ENCODE measurements at places on chromosomes 2 and 18.

- peak; percentile 69 for DNase-seq
These were observed 214.4 kb downstream of the FHOD3 start for GRCh38 chr18:36511791-36512352.

GRCh38 chr2:214995926-214996670 lies 142.3 kb downstream of the ABCA12 start:
- no peak for DNase-seq

- peak; percentile 6 for DNase-seq
These were observed 44.1 kb downstream of the EFR3B start for GRCh38 chr2:25085761-25086560.

DNA sequence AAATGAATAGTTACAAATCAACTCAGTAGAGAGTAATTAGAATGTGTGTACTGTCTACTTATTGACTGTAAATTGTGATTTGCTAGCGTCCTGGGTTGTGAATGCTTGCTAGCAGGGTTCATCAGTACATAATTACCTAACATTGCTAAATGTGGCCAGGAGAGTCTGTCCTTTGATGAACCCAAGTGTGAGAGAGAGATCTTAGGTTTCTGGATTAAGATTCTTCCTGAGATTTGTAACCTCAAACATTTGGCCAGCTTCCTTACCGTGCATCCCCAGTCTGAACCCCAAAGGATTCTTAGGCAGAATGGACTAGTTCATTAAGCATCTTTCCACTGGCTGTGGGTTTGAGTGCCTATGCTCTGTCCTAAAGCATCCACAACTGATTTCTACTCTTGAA lies 84.0 kb upstream of the ITPRID2 start:
- no peak for DNase-seq

DNA sequence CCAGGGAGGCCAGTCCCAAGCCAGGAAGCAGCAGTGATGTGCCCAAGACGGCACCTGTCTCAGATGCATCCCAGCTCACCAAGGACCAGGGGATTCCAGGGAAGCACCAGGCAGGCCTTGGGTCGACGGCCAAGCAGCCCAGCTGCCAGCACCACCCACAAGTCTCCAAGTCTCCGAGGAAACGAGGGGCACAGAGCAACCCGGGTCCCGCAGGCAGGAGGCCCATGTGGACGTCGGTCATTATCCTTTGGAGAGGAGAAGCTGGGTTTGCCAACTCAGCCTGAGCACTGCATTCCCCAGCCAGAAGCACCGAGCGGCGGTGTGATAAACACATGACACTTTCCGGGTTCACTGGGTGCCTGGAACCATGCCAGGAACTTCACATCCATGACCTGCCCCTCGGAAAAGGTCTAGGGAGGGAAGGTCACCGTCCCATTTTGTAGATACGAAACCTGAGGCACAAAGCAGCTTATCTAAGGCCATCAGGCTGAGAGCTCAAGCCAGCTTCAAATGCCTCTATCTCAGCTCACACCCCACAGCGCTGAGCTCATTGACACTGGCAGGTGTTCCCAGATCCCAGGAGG lies 104.5 kb downstream of the ZNF516 start:
- no peak for DNase-seq

DNA sequence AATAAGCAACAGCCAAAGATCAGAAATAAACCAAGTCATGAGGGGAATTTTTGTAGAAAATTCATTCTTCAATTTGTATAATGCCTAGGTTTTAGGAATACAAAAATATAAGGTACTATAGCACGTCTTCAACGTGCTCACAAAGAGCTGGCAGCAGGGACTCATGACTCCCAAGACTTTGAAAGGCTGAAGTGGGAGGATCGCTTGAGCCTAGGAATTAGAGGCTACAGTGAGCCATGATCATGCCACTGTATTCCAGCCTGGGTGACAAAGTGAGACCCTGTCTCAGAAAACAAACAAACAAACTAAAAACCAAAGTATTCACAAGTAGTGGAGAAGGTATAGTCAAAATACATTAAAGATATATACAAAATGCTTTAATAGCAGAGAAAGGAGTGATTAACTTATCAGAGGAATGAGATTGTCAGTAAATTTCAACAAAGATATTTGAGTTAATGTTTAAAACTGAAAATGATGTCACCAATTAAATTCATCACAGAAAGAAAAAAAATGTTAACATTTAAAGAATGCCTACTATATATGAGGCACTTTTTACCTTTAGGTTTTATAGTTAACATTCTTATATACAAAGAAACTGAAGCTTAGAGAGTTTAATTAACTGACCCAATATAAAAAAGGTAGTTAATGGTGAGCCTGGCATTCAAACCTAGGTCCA lies 3.2 kb downstream of the WDR33 start:
- DNase-seq = no peak

DNA sequence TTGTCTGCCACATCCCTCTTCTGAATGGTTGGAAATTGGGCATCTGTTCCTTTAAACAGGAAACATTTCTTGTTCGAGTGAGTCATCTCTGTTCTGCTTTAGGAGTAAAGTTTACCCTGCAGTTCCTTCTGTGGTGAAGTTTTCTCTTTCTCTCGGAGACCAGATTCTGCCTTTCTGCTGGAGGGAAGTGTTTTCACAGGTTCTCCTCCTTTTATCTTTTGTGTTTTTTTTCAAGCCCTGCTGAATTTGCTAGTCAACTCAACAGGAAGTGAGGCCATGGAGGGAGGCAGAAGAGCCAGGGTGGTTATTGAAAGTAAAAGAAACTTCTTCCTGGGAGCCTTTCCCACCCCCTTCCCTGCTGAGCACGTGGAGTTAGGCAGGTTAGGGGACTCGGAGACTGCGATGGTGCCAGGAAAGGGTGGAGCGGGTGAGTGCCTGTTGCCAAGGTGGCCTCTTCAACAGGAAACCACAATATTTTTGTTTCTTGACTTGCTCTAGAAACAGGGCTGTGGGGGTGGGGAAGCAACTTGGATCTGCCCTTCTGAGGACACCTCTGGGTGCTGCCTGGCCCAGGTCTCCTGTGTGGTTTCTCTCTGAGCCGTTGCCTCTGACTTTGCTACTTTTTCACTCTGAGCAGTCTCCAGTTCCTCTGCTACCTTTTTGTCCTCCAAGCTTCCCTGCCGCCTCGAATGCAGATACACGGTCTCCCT lies 2.2 kb upstream of the CASP8 start:
- peak; percentile 55 for DNase-seq

GRCh38 chr18:9410515-9410914 lies 64.8 kb upstream of the RALBP1 start:
- no peak for DNase-seq

Measured in NCI-H69 (cell line).